ENCODE measurements at places on chromosomes 2 and 18.
A peak's percentile ranks its signal among the peaks of the same experiment; 100 is the strongest.

- no peak for DNase-seq
Measured at GRCh38 chr2:106956416-106956815, 70.4 kb upstream of the ST6GAL2 start.

DNA sequence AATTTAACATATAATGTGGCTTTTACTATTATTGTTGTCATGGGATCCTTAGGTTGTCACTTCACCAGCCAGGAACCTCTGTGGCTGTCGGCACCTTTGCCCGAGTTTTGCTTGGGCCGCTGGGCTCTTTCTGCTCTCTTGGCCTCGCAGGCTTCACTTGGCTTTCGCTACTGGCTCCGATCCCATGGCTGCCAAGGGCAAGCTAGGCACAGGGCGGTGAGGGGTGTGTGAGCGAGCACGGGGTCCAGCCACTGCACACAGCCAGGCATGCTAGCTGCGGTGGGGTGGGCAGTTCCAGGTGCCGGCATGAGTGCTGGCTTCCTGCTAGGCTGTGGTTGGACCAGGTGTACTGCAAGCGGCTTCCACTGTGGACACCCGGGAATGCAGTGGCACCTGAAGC lies 23.4 kb upstream of the RAPGEF4 start:
- no peak for DNase-seq

DNA sequence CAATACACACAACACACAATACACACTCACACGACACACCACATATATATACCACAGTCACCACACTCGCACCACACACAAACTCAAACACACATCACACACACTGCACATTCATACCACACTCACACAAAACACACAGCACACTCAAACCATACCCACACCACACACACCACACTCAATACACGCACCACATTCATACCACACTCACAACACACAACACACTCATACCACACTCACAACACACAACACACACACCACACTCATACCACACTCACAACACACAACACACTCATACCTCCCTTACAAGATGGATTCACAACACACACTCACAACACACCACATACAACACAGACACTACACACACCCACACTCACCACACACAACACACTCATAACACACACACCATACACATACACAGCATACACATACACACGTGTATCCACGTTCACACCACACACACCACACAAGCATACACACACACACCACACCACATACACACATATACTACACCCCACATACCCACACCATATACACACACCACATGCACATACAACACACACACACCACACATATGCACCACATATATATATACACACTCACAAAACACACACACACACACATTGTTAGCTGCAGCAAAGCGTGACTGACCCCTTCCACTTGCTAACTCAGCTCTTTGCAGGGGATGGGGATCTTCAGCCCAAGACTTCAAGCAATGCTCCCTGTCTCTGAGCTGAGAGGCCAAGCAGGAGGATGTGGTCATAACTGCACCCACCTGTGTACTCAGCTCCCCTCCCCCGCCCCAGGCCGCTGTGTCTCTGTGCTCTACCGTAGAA lies 59.0 kb downstream of the SDC1 start:
- DNase-seq = no peak

GRCh38 chr2:28408764-28409599 lies 16.3 kb downstream of the FOSL2 start:
- peak; percentile 59 for DNase-seq

- no peak for DNase-seq
Measured at GRCh38 chr2:230046491-230046890, 22.2 kb downstream of the SLC16A14 start.

- DNase-seq = no peak
Measured at GRCh38 chr2:5826979-5827655, 134.9 kb downstream of the SOX11 start.
